ENCODE measurements at places on chromosomes 16 and 17.

DNA sequence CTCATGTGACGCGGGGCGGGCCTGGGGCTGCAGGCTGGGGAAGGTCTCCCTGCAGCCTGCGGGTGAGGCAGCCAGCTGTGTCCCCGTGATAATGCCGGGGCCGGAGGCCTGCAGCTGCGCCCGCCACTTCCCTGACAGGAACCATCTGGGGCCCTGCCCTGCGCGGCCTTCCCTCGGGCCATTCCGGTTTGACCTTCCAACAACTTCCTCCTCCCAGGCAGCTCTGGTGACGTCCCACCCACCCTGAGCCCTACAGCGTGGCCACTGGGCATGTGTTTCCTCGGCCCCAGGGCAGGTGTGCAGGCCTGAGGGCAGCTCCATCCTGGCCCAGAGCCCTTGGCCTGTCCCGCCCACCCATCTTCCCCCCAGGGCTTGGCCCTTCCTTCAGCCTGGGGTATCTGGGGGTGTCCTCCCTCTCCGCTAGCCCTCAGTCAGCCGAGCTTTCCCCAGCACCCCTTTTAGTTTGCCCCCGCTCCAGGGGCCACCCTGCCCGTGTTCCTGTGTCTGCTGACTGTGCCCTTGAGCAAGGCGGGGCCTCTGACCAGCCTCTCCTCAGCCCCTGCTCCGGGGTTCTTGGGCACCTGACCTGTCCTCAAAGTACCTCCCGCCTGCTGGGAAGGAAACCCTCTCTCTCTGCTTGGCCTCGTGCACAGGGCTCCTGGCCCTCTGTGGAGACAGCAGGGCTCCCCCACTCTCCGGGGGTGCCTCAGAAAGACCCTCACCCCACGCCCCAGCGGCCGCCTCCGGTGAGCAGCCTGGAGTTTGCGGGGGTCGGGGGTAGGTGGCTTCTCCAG lies at the start of gene CBFA2T3:
Gene CBFA2T3 (minus strand): TSS at position 190 of the 794 bp plus-strand sequence. CDS start 400 bp downstream, outside the sequence.
- no peak for DNase-seq

DNA sequence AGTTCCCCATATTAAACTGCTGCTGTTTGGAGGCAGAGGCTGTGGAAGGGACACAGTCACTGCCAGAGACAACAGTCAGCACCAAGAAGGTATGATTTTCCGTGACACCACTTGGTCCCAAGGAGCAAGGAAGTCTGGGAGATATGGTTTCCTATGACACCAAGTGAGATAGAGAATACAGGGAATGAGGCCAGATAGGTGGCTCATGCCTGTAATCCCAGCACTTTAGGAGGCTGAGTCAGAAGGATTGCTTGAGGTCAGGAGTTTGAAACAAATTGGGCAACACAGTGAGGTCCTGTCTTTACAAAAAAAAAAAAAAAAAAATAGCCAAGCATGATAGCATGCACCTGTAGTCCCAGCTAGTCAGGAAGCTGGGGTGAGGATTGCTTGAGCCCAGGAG lies 90.8 kb downstream of the ABCC12 start:
- no peak for DNase-seq

DNA sequence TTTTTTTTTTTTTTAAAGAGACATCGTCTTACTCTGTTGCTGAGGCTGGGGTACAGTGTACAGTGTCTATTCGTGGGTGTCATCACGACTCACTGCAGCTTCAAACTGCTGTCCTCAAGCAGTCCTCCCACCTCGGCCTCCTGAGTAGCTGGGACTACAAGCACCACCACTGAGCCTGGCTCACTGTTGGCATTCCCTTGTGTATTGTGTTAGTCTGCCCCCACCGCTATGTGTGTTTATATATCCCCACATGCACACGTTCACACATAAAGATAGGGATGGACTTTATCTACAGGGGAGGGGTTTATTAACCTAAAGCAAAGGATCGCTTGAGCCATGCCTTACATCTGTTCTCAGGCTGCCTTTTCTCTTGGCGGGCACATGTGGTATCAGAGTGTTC lies 63.8 kb downstream of the SEC14L1 start:
- DNase-seq, result no peak

DNA sequence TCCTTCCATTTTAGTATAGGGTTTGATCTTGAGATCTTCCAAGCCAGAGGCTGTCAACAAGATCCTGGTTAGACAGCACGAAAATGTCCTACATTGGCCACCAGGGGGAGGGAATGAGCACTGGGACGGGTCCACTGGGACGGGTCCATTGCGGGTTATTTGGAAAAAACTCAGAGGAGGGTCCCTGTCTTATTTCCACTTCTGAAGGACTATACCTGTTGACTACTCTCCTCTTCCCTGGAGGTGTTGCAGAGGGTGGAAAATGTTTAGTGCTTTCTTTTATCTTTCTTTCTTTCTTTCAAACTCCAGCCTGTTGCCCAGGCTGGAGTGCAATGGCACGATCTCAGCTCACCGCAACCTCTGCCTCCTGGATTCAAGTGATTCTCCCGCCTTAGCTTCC lies 2.5 kb downstream of the TTLL6 start:
- DNase-seq, result peak; percentile 94

GRCh38 chr17:2735896-2736295 lies 13.6 kb downstream of the CCDC92B start:
- DNase-seq, result no peak

DNA sequence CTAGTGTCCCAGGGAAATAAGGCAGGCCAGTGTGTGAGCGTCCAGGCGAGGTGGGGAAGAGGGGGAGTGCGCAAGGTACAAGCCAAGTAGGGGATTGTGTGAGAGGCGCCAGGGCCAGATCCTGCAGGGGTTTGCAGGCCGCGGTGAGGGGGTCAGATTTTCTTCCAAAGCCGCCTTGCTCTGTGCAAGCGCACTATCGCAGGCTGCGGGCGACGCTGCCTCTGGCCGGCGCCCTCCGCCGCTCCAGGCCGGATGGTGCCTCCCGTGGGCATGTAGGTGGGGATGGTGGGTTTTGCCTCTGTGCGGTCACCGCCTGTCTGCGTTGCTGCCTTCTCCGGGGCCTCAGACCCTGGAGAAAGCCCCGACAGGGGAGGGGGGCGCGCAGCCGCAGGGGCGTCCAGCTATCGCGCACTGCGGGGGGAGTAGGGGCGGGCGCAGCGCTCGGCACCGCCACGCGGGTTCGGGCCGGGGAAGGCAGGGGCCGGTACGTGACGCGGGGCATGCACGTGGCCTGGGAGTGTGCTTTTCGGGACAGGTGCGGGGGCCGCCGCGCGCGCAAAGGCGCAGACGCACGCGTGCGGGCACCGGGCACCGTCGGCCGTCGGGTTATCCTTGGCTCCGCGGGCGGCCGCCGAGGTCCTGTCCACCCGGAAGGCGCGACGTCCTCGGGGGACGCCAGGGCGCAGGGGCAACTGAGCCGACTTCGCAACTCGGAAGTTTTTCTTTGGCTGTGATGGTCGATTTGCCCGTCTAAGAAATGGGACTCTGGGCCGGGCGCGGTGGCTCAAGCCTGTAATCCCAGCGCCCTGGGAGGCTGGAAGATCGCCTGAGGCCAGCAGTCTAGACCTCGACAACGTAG lies 1.1 kb upstream of the HAPSTR1 start:
- DNase-seq, result peak; percentile 85

DNA sequence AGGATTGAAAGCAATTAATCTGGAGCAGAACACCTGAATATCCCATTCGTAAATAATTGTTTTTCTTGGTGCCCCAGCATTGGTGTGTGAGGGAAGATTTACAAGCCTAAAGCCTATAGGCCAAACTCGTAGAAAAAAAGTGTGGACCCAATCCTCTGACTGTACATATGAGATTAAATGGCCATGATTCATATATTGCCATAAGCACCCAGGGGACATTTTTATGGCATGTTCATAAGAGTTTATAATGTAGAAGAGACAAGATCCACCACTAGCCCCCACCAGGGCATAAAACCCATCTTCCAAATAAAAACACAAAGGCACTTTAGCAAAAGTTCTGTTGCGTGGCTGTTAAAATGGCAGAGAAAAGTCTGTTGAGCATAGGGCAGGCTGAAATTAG lies 15.5 kb upstream of the SALL1 start:
- DNase-seq, result no peak

DNA sequence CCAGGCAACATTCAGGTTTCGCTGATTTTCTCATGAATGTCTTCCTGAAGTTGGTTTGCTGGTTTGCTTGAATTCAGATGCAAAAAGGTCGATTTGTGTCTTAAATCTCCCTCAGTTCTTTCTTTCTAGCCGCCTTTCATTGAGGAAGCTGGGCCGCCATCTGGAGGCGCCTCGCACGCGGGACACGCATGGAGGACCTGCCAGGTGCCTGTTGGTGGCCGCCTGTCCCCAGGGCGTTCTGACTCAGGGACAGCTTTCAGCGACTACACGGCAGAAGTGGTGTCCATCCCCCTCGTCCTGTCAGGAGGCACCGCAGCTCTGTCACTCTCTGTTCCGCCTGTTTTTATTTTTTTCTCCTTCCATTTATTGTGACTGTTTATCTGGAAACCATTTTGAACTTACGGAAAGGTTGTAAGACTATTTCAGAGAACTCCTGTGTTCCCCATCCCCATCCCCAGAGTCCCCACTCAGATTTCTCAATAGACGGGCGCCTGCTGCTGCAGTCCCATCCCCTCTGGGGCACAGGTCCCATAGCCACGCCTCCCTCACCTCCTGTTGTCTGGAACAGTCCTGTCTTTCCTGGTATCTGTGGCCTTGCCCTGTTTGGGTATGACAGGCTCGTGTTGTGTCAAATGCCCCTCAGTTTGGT lies 33.2 kb downstream of the COX4I1 start:
- no peak for DNase-seq

- DNase-seq, result no peak
Measured at GRCh38 chr16:3963886-3964685, 83.6 kb upstream of the CREBBP start.

DNA sequence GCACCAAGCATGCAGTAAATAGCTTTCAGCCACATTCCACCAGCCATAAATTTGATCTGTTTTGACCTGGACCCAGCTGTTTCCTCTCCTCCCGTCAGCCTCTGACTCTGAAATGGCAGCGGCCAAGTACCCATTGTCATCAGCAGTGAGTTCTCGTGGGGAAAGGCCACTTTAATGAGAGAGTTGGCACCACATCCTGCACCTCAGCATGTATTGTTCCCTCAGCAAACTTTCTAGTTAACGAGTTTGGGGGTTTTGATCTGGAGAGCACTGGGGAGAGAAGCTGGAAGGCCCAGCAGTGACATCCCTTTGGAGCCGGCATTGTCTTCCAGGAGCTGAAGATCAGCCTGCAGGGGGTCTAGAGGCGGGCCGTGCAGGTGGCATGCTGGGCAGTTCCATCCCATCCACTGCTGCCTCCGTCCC lies 84.9 kb downstream of the RPA1 start:
- DNase-seq, result peak; percentile 91

DNA sequence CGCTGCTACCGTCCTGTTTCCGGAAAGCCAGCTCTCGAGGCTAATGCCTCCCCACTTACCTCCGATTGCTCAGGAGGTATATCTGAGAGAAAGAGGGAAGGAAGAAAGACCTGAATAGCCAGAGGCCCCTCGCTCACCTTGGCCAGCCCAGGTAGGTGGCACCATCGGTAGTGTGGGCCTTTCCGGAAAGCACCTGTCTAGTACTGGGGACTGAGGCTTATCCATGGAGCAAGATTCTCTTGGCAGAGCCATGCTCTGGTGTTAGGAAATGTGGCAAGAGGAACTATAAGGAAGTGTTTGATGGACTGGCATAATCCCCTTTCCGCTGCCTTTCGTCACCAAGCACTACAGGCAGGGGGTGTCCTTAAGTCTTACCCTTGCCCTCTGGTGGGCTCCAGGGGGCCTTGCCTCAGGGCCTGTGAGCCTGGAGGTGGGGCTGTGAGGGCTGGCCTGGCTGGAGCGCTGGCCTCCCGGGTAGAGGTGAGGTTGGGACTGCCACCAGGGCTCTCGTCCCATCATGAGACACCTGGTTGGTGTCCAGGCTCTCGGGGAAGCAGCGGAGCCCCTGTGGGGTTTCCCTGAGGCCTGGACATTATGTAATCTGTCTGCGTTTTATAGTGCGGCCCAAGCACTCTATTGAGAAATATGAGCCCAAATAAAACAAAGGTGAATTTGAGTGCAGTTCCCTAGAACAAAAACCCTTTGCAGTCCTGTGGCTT lies 2.9 kb downstream of the CMIP start:
- peak; percentile 76 for DNase-seq

DNA sequence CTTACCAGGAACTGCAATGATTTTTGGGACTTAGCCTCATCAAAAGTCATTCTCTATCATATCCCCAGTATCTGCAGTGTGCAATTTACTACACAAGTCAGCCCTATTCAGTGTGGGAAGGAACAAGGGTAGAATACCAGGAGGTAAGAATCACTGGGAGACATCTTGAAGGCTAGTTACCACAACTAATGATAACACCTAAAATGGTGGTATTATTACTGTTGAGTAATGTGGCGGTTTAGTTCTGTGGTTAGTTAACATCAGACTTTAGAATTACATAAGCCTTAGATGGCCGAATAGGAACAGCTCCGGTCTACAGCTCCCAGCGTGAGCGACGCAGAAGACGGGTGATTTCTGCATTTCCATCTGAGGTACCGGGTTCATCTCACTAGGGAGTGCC lies 567.9 kb upstream of the CDH11 start:
- no peak for DNase-seq

GRCh38 chr16:30622455-30623032 lies 12.4 kb upstream of the ZNF689 start:
- DNase-seq, result no peak

DNA sequence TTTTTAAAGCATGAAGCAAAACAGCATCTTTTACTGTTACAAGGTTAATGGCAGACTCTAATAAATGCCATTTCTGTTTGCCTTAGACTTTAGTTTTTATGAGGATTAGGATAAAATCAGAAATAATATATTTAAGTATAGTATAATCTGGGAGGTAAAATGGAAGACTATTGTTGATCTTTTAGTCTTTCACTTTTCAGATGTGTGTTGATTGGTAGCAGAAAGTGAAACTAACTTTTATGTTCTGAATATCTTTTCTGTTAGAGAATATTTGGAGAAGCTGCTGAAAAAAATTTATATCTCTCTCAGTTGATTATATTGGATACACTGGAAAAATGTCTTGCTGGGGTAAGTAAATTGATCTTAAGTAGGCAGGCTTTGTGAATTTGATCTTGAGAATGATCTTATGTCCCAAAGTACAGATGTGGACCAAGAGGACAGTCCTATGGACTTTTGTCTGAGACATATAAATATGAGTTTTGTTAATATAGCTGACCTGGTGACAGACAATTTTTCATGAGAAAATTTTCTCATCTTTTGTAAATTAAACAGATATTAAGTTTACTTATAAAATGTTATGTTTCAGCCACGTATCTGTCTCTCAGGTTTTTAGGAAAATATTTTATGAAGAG lies 64.1 kb downstream of the NF1 start:
- DNase-seq, result no peak

DNA sequence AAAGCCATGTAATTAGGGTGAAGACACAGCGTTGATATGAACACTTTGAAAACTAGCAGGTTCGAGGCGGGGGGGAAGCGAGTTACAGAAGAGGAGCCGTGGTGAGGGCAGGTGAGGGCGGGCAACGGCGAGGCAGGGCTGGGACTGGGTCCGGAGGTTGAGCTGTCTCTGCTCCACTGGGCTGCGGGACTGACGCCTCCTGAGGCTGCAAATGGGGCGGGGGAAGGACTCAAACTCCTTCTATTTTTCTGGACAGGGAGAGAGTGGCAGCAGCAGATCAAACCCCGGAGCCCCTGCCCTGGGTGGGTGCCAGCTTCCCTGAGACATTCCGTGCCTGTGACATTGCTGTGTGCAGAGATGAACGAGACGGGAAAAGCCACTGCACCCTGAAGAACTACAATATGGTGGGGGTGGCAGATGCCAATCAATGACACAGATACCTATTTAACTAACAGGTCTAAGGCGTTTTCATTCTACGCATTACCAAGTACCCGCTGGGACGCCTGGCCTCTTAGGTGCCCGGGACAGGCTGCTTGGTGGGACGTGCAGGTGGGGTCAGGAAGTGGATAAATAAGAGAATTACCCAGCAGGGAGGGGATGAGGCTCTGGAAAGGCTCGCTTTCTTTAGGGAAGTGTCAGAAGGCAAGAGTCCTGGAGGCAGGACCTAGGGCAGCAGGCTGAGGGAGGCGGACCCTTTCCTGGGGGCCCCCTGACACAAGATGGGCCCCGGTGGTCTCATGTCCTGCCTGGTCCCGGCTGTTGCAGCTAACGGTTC lies 30.4 kb downstream of the RPH3AL start:
- DNase-seq, result no peak
